Neural progenitor cell (in vitro differentiated cells): ENCODE measurements at places on chromosomes 5 and 9.
A peak's percentile ranks its signal among the peaks of the same experiment; 100 is the strongest.

GRCh38 chr5:59673438-59674058 is 220.0 kb downstream of the PDE4D start:
- DNase-seq: peak; percentile 71

GRCh38 chr9:38334234-38334633 is 58.3 kb upstream of the ALDH1B1 start:
- DNase-seq: peak; percentile 61

GRCh38 chr9:34010979-34011378 is 37.7 kb downstream of the UBAP2 start:
- no peak for DNase-seq

GRCh38 chr5:74973694-74974093 is 78.7 kb downstream of the GCNT4 start:
- no peak for DNase-seq

GRCh38 chr5:81774374-81774773 is 23.5 kb upstream of the SSBP2 start:
- DNase-seq: no peak

DNA sequence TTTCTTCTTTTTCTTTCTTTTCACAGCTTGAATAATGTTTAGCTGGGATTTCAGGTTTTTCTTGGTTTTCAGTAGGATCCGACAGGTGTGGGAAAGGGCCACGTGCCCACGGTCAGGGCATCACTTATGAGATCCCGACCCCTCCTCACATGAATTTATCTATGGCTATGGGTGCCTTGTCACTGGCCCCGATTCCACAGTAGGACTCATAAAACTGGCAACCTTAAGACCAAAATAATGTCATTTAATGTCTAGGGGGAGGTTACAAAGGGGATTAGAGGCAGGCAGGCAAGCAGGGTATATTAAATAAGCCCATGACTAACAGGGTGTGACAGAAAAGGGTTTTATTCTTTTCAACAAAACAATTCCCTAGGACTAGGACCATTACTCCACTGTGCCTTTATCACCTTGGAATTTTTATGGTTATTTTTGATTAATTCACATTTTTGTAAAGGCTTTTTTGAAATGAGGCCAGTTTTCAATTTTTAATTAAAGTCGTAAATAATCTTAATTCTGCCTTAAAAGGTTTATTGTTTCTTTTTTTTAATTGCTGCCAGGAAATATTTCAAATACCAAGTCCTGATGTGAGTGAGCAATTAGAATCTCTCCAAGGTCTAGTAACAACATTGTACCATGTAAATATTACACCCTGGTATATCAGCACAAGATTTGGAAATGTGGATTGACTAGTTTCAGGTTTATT is 370.4 kb downstream of the GLIS3 start:
- no peak for DNase-seq

DNA sequence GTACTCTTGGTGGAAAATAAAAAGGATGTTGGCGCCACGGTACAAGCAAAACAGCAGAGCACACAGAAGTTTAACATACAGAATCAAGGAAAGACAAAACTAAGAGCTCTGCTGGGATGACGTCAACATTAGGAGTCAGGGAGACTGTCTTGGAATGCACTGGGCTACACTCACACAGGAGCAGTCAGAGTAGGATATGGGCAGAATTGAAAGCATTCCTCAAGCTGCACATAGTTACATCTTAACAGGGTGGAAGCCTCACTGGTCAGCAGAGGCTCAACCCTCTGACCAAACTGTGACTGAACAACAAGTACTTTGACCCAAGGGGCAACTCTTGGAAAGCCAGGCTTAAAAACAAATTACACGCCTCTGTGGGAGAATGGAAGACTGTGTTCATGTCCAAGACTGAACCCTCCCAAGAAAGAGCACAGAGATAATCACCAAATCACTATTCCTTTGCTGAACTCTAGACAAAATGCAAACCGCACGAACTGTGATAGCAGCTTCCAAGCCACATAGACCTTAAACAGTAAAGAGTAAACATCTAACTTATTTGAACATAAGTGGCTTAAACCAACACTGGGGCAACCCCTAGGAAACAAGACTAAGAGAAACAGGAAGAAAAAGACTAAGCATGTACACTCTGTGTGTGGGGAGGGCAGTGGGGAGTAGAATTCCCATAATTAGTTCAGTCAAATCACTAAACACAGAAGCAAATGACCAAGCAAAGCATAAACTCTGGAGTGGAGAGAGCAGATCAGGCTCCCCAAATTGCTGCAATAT is 772.7 kb downstream of the PRELID2 start:
- DNase-seq: no peak

GRCh38 chr9:109120204-109120789 is 550 bp upstream of the TMEM245 start:
- DNase-seq: no peak

DNA sequence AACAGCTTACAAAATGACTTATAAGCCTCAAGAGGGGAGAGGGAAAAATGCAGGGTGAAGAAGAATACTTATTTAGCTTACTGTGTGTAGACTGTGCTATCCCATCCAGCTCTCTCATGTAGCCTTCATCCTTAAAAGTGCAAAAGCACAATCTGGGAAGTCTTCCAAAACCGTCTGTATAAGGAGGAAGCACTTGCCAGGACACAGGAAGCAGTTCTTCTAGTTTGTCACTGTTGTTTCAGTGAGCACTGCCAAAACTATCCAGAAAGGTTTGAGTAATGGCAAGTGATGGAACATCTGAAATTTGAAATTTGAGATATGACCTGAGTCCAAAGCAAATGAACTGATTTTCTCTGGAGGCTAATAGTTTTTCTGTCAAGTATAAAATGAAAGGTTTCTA is 140.8 kb upstream of the ISL1 start:
- no peak for DNase-seq

DNA sequence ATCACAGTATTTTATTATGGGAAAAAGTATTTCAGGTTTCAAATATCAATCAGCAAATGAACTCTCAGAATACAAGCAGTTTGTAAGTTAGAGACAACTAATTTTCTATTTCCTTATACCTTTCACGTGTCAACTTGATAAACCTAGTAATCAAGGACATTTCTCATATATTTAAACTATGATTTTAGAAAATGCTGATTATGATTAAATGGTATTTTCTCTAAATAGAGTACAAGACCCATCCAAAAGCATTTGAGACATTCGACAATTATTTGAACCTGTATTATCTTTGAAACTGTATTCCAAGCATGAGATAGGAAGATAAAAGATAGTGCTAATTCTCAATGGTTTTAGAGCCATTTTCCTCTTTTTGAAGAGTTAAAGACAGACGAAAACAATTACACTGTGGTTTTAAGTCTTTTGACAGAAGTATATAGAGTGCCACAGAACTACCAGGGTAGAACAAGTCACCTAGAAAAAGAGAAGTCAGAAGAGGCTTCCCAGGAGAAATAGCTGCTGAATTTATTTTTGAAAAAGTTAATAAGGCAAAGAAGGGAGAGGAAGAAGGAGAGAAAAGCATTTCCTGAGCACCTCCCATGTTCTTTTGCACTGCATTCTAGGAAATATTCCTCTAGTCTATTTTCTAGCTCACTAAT is 5.6 kb downstream of the MEIKIN start:
- DNase-seq: no peak

DNA sequence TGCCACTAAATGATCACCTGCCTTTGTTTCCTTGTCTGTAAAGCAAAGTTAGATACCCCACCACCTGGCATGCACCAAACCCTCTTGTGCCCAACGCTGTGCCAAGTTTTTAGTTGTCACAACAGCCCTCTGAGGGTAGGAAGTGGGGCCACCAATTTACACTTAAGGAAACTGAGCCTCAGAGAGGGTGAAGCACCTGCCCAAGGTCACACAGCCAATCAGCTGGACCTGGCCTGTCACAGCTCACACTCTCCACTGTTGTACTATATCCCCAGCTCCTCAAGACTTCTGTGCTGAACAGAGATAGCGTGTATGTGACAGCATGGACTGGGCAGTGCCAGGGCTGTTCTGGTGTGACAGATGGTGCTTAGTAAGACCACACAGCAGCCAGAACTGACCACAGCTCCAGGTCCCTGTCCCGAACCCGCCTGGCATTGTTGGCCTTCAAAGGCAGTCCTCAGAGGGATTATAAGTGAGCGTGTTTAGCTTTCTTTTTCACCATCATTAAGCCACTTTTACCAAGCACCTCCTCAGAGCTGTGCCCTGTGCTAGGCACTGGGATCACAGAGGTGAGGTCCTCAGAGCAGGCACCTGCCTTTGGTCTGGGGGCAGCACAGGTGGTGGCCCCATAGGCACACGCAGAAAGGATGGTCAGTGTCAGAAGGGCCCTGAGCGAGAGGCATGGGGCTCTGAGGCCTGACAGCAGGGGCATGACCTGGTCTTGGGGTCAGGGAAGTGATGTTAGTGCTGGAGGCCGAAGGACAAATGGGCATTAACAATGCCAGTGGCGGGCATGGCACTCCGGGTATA is 71.1 kb downstream of the COL27A1 start:
- no peak for DNase-seq
